ENCODE measurements at places on chromosomes 16 and 17.

DNA sequence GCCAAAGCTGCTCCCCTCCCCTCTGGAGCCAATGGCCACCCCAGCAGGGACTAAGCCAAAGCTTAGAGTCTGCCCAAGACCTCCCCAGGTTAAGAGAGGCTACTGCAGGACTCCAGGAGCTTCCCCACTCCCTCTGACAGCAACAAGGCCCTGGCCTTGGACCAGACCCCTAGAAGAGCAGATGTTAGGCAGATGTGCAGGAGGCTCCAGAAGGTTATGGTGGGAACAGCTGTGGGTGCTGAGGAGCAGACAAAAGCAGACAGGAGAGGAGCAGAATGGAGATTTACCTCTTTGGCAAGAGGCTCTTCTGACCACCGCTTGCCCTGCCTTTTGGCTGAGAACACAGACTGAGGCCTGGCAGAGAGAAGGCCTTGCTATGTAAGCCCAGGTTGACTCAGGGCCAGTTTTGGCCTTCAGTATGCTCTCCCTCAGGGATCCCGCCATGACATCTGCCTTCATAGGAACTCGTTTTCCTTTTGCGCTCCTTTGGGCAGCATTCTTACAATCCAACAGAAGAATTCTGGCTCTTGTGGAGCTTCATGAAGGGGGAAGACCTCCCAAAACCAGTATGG is 113.0 kb downstream of the RBFOX3 start:
- DNase-seq: no peak

GRCh38 chr17:30450125-30451027 is 26.8 kb upstream of the GOSR1 start:
- peak; percentile 71 for DNase-seq

- no peak for DNase-seq
Observed at GRCh38 chr17:21096874-21097273, 29.9 kb upstream of the DHRS7B start.

DNA sequence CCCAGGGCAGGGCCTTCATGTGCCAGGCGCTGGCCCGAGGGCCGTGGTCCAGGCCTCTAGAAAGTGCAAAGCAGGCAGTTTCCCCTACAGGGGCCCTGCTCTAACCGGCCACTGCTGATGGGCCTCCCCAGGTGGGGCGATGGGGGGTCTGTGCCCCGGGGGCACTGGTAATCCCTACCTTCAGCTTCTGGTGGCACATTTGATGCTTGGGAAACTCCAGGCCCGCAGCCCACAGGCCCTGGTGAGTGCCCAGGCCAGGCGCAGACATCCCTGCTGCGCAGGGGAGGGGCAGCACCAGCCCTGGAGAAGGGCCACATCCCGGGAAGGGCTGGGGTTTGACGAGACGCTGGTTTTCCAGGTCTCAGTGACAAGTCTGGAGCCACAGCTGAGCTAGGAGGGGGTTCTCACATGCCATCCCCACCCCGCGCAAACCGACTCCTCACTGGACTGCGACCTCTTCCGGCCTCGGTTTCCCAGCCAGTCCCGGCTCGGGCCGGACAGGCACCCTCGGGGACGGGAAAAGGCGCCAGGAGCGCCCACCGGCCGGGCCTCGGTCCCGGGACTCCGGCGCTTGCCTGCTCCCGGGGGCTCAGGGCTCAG is 1.6 kb downstream of the DOC2B start:
- DNase-seq: no peak

- DNase-seq: no peak
Observed at GRCh38 chr16:78543023-78543422, 443.6 kb downstream of the WWOX start.

DNA sequence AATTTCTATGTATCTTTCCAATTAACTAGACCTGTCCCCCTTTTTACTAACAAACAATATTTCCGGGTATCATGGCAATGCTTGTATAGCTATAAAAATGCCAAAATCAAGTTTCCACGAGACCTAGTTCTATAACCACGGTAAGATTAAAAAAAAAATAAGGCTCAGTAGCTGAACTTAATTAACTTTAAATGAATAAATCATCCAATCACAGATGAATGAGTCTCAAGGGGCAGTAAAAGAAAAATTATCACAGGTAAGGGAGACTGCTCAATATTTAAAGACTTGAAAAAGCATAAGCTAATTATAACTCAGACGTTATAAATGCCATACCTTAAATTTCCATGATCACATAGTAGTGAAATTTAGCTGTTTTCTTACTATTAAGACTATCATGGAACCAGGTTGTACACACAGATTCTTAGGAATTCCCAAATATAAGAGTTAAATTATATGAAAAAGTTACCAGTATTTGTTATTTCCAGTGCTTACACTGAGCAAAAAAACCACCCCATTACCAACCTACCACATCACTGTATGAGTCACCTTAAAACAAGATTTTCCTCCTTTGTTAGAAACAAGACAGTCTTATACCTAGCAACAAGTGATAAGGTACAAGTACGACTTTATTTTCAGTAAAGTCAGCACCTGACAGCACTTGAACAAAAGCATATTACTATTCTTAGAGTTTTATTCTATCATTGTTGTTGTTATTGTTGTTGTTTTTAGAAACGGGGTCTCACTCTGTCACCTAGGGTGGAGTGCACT is 20.6 kb downstream of the SSH2 start:
- DNase-seq: no peak

GRCh38 chr17:63222655-63223054 is 223.5 kb downstream of the CYB561 start:
- DNase-seq: no peak

DNA sequence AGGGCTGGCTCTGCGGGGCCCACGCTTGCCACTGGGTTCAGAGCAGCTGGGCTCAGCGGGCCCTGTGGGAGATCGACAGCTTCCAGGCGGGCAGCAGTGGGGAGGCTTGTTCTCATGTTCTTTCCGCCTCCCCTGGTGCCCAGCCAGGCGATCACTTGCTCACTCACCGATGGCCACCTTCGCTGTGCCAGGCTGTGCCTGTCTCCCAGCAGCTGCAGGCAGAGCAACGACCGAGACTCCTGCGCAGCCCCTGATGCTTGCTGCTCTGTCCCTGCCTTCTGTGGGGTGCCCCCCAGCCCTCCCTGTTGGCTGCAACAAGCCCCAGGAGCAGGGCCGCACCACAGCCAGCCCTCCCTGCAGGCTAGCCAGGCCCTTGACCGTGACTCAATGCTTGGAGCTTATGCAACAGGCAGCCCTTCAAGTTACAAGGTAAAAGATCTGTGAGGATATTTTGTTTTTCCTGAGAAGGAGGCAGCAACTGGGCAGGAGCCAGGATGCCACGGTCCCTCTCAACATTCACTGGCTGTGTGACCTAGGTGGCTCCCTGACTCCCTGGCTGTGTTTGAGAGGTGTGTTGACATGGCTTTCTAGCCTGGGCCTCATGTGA is 9.6 kb upstream of the SPNS2 start:
- no peak for DNase-seq

- peak; percentile 47 for DNase-seq
Observed at GRCh38 chr17:47188271-47188875, 722 bp downstream of the CDC27 start.

DNA sequence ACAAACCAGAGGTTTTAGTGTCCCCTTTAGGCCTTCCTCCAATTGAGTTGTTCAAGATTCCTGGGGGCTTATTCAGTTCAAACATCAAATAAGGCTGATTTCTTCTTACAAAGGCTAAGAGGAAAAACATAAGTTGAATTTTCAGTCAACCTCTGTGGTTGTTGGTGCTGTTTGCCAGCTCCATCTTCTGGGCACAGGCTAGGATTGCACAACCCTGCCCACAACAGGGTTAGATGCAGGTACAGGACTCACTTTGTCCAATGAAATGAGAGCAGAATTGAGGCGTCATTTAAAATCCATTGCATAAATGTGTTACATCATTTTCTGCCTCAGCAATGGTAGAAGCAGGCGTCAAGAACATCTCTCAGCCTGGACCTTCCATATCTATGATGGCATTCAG is 173.3 kb downstream of the PMP22 start:
- no peak for DNase-seq

DNA sequence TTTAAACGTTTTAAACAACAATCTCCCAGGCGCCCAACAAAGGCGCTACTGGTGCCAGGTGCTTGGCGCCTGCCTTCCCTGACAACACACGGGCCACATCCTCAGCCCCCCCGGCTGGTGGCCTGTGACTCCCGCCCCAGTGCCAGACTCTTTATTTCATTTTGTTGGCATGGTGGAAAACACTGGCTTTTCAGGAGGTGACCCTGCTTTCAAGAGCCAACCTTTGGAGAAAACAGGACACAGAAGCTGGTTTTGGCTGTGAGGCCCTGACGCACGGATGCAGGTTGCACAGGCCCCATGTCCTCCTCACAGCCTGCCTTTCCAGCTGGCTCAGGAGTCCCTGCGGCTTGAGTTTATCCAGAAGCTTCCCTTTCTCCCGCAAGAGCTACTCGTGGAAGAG is 100.0 kb downstream of the METRNL start:
- DNase-seq: no peak

GRCh38 chr17:49016775-49017463 is 19.7 kb downstream of the IGF2BP1 start:
- no peak for DNase-seq

- DNase-seq: no peak
Observed at GRCh38 chr17:33640629-33641028, 347.5 kb upstream of the ASIC2 start.

- no peak for DNase-seq
Observed at GRCh38 chr16:31002862-31003341, 7.5 kb downstream of the STX1B start.

DNA sequence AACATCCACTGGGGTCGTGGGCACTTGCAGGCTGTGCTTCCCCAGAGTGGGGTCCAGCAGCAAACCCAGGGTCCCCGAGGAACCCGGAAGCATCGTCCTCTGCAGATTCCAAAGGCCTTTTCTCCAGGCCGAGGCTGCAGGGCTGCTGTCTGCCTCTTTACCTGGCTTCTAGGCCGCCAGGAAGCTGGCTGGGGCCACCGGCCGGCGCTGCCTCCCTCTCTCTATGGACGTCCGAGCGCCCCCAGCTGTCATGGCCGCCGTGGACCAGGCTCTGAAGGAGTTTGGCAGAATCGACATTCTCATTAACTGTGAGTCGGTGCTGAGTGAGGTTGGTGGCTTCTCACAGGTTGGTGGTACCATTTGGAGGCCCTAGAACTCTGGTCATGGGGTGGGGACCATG is 5.6 kb downstream of the DECR2 start:
- no peak for DNase-seq

GRCh38 chr17:64546716-64547115 is 39.9 kb downstream of the CEP95 start:
- no peak for DNase-seq

DNA sequence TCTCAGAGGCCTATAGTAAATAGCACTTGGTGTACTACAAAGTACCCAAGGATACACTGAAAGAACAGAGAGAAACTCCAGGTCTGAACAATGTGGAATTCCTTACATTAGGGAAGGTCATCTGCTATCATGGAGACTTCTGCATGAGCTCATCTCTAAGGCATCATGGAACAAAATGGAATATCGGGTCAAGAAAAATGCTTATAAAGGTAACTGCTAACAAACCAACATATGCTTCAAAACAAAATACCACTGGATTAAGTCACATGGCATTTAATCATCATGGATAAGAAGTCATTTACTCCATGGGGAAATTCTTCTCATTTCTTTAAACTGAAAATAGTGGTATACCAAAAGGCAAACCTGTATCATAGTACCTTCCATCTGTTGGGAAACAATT is 34.2 kb downstream of the TXNDC11 start:
- peak; percentile 52 for DNase-seq

DNA sequence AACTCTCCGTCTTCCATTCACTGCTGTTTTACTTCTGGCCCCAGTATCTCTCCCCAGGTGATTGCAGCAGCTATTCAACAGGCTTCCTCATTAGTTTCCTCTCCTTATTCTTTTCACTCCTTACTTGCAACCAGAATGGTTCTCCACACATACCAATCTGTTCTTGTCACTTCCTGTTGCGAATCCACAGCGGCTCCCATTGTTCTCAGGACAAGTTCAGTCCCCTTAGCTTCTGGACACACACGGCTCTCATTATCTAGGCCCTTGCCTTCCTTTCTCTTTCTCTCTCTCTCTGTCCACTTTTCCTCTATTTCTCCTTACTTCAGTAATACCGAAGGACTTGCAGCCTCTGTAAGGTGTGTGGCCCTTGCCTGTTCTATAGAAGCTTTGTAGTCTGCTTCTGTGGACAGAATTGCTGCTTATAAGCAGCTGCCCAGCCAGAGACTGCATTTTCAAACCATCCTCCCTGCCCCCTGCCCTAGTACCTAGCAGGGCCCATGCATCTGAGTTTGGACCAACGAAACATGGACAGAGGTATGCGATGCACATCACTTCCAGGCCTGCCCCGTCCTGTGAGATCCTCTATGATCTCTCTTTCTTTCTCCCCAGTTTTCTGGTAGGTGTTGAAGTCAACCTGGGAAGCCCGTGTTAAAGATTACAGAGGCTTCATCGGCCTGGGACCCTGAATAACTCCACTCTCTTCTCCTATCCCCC is 45.7 kb downstream of the VAT1L start:
- peak; percentile 85 for DNase-seq
